ENCODE measurements at places on chromosomes 13 and 19. TPM values are rescaled to one million over a fixed set of nuclear protein-coding genes. Genes with fewer than 3 reads are reported as not detected.

KLK3 gene
- total RNA-seq: not detected

PRTN3 gene
- 0.24 TPM for total RNA-seq

CD22 gene
- total RNA-seq: 1.1 TPM

LINGO3 gene
- 0.09 TPM for total RNA-seq

MAP3K10 gene
- total RNA-seq: 13.2 TPM

SLAIN1 gene
- 0.71 TPM for total RNA-seq

TPTE2 gene
- total RNA-seq: not detected

ZNF439 gene
- not detected for total RNA-seq

DCT gene
- not detected for total RNA-seq

ZNF681 gene
- not detected for total RNA-seq

ADPRHL1 gene
- 17.4 TPM for total RNA-seq

DPY19L3 gene
- 15.7 TPM for total RNA-seq

IGSF23 gene
- total RNA-seq: 0.19 TPM

LCP1 gene
- total RNA-seq: 0.14 TPM

ONECUT3 gene
- not detected for total RNA-seq

REXO1 gene
- 20.8 TPM for total RNA-seq

APOC1 gene
- 94.0 TPM for total RNA-seq

CCDC106 gene
- 16.7 TPM for total RNA-seq

CYP4F2 gene
- total RNA-seq: 0.04 TPM

ZNF90 gene
- total RNA-seq: not detected

C1QTNF9 gene
- not detected for total RNA-seq

KANK3 gene
- 7.2 TPM for total RNA-seq

ZNF177 gene
- total RNA-seq: 0.61 TPM

REEP6 gene
- 5.5 TPM for total RNA-seq

ARGLU1 gene
- 33.6 TPM for total RNA-seq

PLVAP gene
- not detected for total RNA-seq

SPPL2B gene
- total RNA-seq: 16.5 TPM

HAUS8 gene
- total RNA-seq: 13.1 TPM

FXYD3 gene
- total RNA-seq: 0.54 TPM

ARMC6 gene
- total RNA-seq: 30.6 TPM

PARP4 gene
- 43.5 TPM for total RNA-seq

SIGLEC8 gene
- not detected for total RNA-seq

RNF113B gene
- total RNA-seq: not detected

ZNF296 gene
- total RNA-seq: 11.5 TPM

IGFL3 gene
- total RNA-seq: not detected

CRB3 gene
- 3.5 TPM for total RNA-seq

CCDC70 gene
- not detected for total RNA-seq

MYO16 gene
- 0.09 TPM for total RNA-seq

ZNF470 gene
- 2.2 TPM for total RNA-seq

LRRC63 gene
- not detected for total RNA-seq

IPO5 gene
- 87.8 TPM for total RNA-seq

FBXW9 gene
- 12.1 TPM for total RNA-seq

PABPC3 gene
- total RNA-seq: 0.14 TPM

COQ8B gene
- 86.7 TPM for total RNA-seq

PEAK3 gene
- 0.32 TPM for total RNA-seq

CEACAM21 gene
- 0.15 TPM for total RNA-seq

Data from A549 treated with dexamethasone at 1 μM for 4 hours (cell line).